ENCODE measurements at places on chromosomes 3 and 15. TPM values are rescaled to one million over a fixed set of nuclear protein-coding genes. Genes with fewer than 3 reads are reported as not detected.

The RASGRP1 gene
- total RNA-seq, result 3.0 TPM

The PRTG gene
- total RNA-seq, result under 0.01 TPM

The OGG1 gene
- total RNA-seq, result 36.5 TPM

The NEDD4 gene
- total RNA-seq, result 21.8 TPM

The CLPX gene
- 28.3 TPM for total RNA-seq

- no peak for DNase-seq
Observed at GRCh38 chr15:40918146-40918798, 10.9 kb upstream of the DLL4 start.

DNA sequence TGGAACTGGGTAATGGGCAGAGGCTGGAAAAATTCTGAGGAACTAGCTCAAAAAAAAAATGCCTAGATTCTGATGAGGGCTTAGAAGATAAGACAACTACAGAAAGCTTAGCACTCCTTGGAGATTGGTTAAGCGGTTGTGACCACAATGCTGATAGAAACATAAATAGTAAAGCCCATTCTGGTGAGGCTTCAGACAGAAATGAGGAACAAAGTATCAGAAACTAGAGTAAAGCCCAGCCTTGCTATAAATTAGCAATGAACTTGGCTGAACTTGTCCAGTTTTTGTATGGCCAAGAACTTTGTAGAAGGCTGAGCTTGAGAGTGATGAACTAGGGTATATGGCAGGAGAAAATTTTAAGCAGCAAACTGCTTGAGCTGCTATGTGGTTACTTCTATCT lies 25.4 kb downstream of the GOLGB1 start:
- no peak for DNase-seq

- no peak for DNase-seq
Observed at GRCh38 chr3:123310741-123311140, 109.0 kb downstream of the SEC22A start.

DNA sequence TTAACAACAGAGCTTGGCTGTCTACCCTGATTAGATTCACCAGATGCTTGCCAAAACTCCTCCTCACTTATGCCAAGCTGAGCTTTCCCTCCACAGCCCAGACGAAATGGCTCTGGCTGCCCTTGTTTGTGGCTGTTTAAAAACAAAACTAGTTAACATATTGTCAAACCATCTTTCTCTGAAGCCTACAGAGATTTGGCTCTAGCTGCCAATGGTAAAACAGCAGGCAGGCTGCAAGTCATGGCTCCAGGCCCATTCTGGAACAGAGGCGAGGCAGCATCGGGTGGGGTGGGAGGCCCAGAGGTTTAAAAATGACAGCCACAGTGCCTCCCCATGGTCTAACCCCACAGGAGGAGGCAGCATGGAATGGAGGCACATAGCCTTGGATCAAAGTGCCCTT lies 75.9 kb downstream of the SCN5A start:
- DNase-seq, result no peak

DNA sequence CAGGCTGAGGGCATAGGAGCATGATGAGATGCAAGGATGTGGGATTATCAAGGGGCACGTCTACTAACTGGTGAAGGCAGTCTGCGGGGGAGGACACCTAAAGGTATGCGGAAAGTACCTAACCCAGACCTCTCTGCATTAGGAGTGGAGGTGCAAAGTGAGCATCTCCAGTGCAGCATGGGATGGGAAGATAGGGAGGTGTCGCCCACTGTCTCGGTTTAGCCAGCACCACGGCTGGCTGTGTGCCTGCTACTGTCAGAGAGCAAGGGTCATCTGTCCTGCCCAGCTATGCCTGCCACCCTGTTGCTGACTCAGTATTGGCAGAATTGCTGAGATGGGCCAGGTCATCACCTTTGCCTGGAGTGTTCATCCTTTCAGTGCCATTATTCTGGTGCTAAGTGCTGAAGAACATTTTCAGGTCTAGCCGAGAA lies 40.1 kb downstream of the OXNAD1 start:
- DNase-seq, result no peak

GRCh38 chr3:198088421-198088955 lies 128.5 kb downstream of the LMLN start:
- DNase-seq, result no peak

DNA sequence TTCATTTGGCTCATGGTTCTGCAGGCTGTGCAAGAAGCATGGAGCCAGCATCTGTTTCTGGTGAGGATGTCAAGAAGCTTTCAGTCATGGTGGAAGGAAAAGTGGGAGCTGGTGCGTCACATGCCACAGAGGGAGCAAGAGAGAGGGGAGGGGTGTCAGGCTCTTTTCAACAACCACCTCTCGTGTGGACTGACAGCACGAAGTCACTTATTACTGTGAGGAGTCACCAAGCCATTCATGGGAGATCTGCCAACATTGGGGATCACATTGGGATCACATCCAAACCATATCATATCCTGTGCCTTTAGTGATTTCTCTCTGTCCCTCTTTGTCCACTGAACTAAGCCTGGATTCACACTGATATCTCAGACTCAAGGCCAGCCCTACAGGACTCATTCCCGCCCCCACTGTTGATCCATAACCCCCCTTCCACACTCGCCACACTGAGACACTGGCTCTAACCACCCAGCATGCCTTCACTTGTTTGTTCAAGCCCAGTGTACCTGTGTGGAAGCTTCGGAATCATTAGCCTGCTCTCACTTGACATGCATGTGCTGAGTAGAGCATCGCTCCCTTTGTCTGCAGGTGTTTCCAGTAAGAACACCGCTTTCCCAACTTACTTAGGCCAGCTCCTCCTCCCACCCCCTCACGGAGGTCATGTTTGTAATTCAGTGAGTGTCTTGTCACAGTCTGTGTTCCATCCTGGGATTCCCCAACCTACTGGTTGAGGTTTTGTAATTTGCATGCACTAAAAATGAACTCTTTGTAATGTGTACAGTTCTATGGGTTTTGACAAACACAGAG lies 132.2 kb downstream of the KLF13 start:
- peak; percentile 36 for DNase-seq

DNA sequence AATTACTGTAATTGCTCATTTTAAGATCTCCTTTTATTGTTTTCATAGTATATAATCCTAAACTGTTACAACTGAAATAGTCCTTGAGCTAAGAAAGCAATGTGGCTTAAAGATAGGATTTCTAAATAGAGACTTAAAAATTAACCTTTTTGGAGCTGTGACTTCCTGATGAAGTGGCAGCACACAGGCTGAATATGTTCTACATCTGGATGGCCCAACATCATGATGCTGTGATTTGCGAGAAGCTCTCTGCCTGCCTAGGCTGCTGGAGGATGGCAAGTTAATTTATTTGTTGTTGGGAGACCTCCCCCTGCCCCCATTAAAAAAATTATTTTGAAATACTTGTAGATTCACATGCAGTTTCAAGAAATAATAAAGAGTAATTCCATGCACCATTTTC lies 134.5 kb downstream of the IGF1R start:
- DNase-seq, result no peak

GRCh38 chr3:172236771-172237742 lies 197.7 kb downstream of the FNDC3B start:
- DNase-seq, result no peak

- no peak for DNase-seq
Observed at GRCh38 chr15:25807063-25807462, 56.1 kb downstream of the ATP10A start.

GRCh38 chr3:69116897-69117296 lies 5.5 kb downstream of the LMOD3 start:
- DNase-seq, result no peak

- DNase-seq, result no peak
Observed at GRCh38 chr3:152398495-152398894, 129.8 kb downstream of the MBNL1 start.

DNA sequence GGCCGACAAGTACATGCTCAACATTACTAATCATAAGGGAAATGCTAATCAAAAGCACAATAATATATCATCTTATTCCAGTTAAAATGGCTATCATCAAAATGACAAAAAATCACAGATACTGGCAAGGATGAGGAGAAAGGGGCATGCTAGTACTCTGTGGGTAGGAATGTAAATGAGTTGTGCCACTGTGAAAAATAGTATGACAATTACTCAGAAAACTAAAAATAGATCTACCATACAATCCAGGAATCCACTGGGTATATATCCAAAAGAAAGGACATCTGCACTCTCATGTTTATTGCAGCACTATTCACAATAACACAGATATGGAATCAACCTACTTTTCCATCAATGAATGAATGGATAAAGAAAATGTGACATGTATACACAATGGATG lies 1256.5 kb downstream of the SI start:
- no peak for DNase-seq

- no peak for DNase-seq
Observed at GRCh38 chr15:52680761-52681160, 1.6 kb upstream of the ATOSA start.

GRCh38 chr15:96049323-96049722 lies 281.2 kb upstream of the NR2F2 start:
- DNase-seq, result no peak

DNA sequence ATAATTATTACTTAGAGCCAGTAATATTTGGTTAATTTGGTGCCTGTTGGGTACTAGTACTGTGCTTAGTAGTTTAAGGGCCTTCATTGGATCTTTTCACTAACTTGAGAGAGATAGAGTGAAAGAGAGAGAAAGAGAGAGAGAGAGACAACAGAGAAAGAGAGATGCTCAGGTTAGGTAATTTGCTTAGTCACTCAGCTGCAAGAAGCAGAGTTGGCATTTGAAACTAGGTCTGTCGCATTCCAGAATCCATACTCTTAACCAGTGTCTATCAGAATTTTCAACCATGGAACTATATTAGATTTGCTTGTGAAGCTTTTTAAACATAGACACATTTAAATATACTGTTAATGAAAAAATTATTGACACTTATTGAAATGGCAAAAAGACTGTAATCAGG lies 31.1 kb upstream of the NUDT16 start:
- peak; percentile 79 for DNase-seq

DNA sequence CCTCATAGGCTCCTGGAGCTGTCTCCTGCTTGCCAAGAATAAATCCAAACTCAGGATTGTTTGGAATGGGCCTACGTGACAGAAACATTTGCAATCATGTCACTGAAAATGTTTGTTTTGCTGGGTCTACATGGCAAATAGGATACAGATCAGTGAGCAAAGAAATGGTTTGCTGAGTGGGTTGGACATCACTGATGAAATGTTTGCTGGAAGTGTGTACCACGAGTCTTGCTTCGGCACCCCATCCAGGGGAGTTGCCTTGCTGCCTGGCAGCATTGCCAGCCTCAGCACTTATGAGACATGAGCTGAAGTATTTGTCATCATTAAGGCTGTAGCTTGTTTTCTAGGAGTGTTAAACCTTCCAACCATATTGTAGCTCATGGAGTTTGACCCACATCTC lies 213.3 kb upstream of the CFAP20DC start:
- DNase-seq, result peak; percentile 50
